ENCODE measurements at places on chromosomes 13 and 19. TPM values are rescaled to one million over a fixed set of nuclear protein-coding genes. Genes with fewer than 3 reads are reported as not detected.
A peak's percentile ranks its signal among the peaks of the same experiment; 100 is the strongest.

The RGCC gene
- 6.1 TPM for total RNA-seq

The CASP14 gene
- not detected for total RNA-seq

The INSR gene
- total RNA-seq = 7.9 TPM

The DNAAF3 gene
- total RNA-seq = not detected

The ADAMTS10 gene
- 3.4 TPM for total RNA-seq

The HCST gene
- total RNA-seq = not detected

The LILRB5 gene
- total RNA-seq = not detected

The TBXA2R gene
- total RNA-seq = 0.36 TPM

DNA sequence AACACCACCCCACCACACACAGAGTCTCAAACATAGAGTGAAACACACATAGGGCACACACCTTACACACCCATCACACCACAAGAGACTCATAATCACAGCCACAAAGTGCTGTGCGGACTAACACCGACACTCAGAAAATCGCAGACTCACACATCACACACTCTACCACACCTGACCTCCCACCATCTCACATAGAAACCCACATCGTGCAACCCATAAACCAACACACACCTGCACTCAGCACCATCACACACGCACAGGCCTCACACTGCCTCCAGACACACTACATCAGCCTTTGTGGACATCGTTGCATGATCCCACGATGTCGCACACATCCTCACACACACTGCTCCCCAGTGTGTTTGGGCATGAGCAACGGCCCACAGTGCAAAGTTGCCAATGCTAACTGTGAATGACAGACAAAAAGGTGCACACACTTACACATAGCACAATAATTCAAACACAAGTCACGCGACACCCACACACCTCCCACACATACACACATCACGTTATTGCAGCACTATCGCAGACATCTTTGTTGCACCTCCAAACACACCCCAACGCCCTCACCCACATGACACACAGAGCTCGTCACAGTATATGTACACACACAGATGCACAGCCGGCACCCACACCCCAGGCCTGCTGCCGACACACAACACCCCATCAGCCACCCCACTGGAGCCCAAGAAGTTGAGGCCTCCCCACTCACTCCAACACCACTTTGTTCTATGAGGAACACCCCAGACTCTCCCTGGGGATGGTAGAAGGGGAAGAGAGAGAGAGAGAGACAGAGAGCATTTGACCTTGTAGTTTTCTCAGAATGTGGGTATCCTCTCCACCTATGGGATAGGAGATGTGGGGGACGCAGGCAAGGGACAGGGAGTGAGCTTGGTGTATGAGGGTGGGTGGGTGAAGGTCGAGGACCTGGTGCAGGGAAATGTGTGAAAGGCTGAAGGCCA lies 1.2 kb upstream of the ATP1A3 start:
- no peak for DNase-seq

DNA sequence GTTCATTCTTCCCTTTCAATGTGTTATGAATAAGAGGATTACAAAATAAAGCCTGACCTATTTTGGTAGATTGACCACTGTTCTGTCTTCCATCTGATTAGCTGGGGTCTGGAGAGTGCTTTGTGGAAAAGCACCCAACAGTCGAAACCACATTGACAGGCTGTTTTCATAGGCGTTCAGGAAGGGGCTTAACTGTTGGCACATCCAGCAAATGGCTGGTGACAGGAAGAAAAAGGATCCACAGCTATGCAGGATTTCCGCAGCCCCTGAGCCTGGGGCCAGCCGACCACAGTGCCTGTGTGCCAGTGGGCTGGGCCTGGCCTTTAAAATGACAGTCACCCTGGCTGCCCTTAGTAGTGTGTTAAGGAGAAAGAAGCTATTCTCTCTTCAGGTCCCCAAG lies 113.3 kb downstream of the SIPA1L3 start:
- DNase-seq = no peak

DNA sequence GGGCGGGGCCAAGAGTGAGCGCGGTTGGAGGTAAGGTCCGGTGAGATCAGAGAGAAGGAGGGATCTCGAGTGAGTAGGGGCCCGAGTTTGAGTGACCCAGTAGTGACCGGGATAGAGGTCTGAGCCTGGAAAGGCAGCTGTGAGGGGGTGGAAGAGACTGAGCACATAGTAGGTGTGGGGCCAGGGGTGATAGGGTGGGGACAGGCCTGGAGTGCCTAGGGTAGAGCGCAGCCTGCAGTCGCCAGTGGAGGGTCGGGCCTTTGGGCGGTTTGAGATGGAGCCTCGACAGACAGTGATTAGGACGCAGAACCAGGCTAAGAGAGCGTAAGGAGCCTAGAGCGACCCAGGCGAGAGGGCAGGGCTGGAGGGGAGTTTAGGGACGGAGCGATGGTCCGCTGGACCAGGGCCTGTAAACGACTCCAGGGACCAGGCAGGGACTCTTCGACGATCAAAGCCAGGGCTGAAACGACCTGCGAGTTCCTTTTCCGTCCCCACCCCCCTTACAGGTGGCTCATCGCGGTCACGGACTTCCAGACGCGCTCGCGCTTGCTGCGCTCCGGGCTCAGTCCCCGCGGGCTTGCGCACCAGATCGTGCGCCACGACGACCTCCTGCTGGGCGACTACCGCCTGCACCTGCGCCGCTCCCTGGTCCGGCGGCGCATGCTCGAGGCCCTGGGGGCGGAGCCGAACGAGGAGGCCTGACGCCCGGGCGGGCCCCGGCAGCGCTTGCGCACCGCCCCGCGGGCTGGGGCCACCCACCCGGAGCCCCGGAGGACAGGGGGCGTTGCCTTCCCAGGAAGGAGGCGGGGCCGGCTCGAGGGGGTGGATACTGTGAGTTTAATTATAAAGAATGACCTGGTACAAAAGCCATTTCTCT lies 9.4 kb downstream of the C19orf81 start:
- peak; percentile 64 for DNase-seq

DNA sequence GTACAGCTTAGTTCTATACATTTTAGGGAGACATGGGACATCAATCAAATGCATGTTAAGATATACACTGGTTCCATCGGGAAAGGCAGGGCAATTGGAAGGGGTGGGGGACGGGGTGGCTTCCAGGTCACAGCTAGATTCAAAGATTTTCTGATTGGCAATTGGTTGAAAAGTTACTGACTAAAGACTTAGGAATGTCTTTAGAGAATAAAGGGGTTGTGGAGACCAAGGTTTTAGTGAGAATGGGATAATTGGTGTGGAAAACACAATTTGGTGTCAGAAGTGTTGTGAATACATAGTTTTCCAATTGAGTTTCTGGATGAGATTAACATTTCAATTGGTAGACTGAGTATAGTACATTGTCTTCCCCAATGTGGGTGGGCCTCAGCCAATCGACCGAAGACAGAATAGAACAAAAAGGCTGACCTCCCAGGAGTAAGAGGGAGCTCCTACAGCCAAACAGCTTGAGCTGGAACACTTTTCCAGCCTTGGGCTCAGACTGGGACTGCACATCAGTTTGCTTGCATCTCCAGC lies 988 bp upstream of the CCDC169 start:
- DNase-seq = no peak

DNA sequence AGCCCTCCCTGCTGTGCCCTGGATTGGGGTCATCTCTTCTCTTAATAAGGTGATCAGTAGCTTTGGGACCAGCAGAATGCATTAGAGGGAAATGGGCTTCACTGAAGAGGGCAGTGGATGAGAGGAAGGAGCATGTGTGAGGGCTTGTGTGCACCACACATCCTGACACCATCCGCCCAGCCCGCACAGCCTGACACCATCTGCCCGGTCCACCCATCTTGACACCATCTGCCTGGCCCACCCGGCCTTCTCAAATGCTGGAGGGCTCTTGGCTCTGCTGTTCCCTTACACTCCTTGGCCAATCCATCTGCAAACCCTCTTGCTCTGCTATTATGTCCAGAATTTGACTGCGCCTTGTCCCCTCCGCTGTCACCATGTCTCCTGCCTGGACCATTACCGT lies 41.8 kb downstream of the BICRA start:
- DNase-seq = no peak

- no peak for DNase-seq
These were observed 56.1 kb downstream of the KL start for GRCh38 chr13:33072282-33072681.

GRCh38 chr13:78587395-78587794 lies 16.0 kb downstream of the POU4F1 start:
- no peak for DNase-seq

DNA sequence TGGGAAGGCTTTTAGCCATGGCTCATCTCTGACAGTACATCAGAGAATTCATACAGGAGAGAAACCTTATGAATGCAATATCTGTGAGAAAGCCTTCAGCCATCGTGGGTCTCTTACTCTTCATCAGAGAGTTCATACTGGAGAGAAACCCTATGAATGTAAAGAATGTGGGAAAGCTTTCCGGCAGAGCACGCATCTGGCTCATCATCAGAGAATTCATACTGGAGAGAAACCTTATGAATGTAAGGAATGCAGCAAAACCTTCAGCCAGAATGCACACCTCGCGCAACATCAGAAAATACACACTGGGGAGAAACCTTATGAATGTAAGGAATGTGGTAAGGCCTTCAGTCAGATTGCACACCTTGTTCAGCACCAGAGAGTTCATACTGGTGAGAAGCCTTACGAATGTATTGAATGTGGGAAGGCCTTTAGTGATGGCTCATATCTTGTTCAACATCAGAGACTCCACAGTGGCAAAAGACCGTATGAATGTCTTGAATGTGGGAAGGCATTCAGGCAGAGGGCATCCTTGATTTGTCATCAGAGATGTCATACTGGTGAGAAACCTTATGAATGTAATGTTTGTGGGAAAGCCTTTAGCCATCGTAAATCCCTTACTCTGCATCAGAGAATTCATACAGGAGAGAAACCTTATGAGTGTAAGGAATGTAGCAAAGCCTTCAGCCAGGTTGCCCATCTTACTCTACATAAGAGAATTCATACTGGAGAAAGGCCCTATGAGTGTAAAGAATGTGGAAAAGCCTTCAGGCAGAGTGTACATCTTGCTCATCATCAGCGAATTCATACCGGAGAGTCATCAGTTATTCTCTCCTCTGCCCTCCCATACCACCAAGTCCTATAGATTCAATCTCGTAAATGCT lies 10.7 kb downstream of the ZNF470 start:
- DNase-seq = no peak

GRCh38 chr13:47334173-47334572 lies 437.3 kb upstream of the HTR2A start:
- peak; percentile 93 for DNase-seq

DNA sequence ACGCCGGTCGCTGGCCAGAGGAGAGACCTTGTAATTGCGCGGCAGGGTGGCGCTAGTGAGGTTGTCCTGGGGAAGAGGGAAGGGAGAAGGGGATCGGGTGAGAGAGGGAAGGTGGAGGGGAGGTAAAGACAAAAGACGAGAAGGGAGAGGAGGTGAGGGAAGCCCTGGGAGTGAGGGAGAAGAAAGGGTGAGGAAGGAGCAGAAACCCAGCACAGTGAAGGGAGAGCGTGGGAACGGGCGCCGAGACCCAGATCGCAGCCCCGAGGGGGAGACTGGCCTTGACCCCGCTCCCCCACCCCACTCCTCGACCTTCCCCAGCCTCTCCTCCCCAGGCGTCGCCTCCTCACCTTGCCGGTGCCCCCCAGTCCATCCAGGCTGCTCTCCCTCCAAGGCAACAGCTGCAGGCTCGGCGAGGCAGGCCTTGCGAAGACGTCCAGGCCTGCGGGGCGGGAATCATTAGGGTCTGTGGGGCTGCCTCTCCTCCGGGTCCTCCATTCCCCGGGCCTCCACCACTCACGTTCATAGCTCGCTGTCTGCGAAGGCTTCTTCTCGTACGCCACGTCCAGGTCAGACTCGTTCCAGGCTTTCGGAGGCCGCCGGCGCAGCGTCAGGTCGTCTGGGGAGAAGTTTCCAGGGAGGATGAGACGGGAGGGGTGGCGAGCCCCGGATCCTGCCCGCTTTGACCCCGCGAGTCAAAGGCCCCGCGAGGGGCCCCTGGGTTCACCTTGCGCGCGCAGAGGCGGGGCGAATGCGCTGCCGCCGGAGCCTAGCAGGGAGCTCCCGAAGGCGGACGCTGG lies 8.8 kb downstream of the PPP1R13L start:
- DNase-seq = no peak

- no peak for DNase-seq
These were observed 19.2 kb downstream of the AXL start for GRCh38 chr19:41238244-41238643.

GRCh38 chr13:45393941-45394570 lies 24.1 kb downstream of the SLC25A30 start:
- peak; percentile 54 for DNase-seq

DNA sequence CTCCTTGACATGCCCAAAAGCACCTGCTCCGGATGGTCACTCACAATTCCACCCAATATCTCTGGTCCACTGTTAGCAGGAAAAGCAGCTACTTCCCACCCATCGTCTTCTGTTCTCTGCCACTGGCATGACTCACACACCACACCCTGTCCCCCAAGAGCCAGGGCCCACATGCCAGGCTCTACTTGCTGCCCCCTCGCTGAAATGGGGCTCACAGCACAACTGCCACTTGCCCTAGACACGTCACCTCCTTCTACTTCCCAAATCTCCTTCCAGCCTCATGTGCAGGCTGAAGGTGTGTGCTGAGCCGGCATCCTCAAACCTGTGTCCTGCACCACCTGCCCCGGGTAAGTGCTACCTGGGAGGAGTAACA lies 65.0 kb downstream of the TBC1D4 start:
- DNase-seq = no peak

DNA sequence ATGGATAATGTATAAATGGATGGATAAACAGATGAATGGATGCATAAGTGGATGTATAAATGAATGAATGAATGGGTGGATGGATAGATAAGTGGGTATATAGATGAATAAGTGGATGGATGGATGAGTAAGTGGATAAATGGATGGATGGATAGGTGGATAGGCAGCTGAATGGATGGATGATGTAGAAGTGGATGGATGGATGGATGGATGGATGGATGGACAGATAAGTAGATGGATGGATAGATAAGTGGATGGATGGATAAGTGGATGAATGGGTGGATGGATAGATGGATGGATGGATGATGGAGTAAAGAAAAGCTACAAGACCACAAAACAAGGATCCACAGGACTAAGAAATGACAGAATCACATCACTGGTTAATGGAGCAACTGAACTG lies 9.0 kb upstream of the COMP start:
- DNase-seq = no peak
